ENCODE measurements at places on chromosomes 5 and 9. TPM values are rescaled to one million over a fixed set of nuclear protein-coding genes. Genes with fewer than 3 reads are reported as not detected.

- peak; percentile 82 for DNase-seq
These were observed 2.9 kb upstream of the IL17B start for GRCh38 chr5:149381986-149382338.

DNA sequence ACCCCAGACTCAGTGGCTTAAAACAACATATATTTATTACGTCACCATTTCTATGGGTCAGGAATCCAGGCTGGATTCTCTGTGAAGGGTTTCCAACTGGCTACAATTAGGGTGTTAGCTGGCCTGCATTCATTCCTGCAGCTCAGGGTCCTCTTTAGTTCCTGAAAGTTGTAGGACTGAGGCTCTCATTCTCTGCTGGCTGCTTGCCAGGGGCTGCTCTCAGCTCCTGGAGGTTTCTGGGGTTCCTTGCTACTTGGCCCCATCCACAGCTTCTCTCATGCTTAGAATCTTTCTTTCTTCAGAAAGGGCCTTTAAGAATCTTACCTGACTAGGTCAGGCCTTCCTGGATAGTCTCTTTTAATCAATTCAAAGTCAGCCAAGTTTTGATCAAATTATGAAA, 424.6 kb downstream of the GADD45G start:
- no peak for DNase-seq

DNA sequence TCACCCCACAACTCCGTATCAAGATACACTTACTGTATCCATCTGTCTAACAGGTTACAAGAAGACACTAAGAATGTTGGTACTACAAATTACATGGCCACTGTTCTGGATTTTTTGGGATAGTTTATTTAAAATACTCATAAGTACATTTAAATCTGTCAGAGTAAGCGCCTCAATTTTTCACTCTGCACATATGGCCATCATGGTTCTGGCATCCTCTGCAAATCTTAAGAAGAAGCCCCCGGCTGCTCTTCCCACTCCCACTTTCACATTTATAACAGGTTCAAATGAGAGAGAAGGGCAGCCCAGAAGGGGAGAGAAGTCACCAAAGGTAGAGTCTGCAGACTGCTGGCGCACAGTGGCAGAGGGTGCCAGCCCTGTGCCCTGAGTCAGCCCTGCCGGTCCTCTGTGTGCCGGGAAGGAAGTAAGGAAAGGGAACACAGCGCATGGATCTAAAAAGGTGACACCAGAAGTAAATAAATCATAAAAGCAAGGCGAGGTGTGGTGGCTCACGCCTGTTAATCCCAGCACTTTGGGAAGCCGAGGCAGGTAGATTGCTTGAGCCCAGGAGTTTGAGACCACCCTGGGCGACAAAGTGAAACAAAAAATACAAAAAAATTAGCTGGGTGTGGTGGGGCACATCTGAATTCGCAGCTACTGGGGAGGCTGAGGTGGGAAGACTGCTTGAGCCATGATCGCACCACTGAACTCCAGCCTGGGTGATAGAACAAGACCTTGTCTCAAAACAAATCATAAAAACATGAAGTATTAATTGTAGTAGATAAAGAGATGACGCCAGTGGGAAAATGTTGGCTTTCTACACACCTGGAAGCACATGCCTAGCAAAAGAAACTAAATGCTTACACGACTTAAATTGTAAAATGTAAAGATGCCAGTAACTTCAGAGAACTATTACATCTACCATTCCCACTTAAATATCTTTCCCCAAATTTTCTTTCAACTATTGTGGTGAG, 30.0 kb downstream of the RNF130 start:
- no peak for DNase-seq

SLC36A2 gene
- total RNA-seq = not detected

All from activated CD4-positive, alpha-beta memory T cell treated with anti-CD3 and anti-CD28 coated beads for 36 hours (primary cell).